Stimulated activated CD4-positive, alpha-beta T cell treated with anti-CD3 and anti-CD28 coated beads, Interleukin-1b, Interleukin-23, amount 100 ng/mL, for 24 hours (primary cell): ENCODE measurements at places on chromosomes 6 and 20.

DNA sequence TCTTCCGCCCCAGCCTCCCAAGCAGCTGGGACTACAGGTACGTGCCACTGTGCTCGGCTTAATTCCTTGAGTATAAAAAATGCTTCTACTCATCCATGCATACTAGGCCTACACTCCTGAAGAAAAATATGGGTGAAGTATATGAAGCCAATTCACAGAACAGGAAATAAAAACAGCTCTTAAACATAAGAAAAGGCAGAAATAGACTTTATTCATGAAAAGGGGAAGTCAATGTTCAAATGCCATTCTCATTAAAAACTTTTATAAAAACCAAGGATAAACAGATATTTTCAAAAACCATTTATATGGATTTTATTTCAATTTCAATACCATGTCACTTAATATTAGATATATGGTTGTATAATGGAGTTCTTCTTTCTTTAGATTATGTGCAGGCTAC, 18.3 kb downstream of the SERPINB9 start:
- DNase-seq, result no peak

GRCh38 chr6:144019929-144020328, 11.9 kb upstream of the PLAGL1 start:
- DNase-seq, result no peak

DNA sequence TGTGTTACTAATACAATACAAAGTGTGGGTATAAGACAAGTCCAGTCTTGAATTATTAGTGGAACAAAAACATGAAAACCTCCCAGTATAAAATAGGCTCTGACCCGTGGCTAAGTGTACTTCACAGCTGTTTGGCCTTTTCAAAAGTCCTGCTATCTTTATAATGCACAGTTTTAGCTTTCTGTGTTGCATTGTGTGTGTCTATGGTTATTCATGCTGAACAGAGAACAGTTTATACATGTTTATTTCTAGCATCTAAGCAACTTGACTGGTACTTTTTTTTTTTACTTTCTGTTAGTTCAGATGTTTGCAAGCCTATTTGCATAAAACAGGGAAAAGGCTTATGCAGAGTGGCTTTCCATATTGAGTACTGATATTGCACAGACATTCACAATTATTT, 119.2 kb upstream of the CCN2 start:
- no peak for DNase-seq

DNA sequence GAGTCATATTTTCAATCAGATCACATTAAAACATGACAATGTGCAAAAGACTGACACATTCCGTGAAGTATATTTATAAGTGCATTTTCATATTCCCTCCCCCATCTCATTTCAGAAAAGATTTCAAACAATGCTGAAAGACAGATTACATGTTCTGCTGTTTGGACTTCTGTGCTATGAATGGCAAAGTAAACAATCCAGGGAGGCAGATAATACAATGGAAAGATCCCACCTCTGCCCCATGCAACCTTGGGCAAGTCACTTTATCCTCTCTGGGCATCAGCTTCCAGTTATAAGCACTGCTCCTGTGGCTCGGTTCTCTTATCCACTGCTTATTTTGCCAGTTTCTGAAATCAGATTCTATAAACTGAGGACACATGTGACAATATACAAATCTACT, 110.2 kb downstream of the RCAN2 start:
- DNase-seq, result no peak

- no peak for DNase-seq
Measured at GRCh38 chr20:4476903-4477500, 244.7 kb upstream of the PRND start.

DNA sequence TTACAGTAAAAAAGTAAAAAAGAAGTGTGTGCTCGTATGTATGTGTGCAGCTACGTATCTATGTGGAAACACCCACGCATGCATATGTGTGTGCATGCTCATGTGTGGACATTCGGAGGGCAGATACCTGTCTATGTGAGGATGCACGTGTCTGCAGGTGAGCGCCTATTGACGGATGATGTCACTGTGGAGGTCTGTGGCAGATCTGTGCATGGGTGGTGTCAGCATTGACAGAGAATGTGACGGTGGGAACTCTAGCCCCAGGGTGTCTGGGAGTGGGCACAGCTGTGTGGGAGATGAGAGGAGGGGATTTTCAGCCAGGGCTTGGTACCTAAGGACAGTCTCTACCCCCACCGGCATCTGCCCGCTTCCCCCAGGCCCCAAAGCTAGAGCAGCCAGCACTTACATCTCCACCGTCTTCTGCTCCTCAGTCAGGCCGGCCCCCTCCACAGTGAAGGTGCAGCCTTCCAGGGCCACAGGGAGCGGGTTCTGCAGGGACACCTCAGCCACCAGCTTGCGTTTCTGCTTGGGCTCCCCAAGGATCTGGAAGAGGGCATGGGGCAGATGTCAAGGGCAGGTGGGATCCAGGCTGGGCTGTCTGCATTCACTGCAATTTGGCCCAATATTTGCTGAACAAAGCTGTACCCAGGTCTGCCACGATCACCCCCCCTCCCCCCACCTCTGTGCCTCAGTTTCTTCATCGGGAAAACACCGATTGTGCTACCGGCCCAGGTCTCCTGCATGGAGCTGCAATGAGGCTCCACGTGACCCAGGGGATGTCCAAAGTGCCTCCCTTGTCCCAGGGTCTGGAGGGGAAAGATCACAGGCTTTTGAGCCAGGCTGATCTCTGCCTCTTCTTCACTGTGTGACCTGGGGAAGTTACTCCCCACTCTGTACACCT, 34.1 kb downstream of the TGM2 start:
- no peak for DNase-seq

- no peak for DNase-seq
Measured at GRCh38 chr6:125668071-125668470, 81.4 kb upstream of the HEY2 start.

GRCh38 chr6:26121141-26122004, 34.1 kb downstream of the HFE start:
- no peak for DNase-seq

DNA sequence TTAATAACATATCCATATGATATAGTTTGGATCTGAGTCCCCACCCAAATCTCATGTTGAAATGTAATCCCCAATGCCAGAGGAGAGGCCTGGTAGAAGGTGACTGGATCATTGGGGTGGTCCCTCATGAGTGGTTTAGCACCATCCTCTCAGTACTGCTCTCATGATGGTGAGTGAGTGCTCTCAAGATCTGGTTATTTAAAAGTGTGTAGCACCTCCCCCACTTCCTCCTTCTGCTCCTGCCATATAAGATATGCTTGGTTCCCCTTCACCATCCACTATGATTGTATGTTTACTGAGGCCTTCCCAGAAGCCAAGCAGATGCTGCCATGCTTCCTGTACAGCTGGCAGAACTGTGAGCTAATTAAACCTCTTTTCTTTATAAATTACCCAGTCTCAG, 22.9 kb downstream of the IRF4 start:
- DNase-seq, result no peak

- DNase-seq, result no peak
Measured at GRCh38 chr6:57303931-57304681, 13.3 kb upstream of the PRIM2 start.

DNA sequence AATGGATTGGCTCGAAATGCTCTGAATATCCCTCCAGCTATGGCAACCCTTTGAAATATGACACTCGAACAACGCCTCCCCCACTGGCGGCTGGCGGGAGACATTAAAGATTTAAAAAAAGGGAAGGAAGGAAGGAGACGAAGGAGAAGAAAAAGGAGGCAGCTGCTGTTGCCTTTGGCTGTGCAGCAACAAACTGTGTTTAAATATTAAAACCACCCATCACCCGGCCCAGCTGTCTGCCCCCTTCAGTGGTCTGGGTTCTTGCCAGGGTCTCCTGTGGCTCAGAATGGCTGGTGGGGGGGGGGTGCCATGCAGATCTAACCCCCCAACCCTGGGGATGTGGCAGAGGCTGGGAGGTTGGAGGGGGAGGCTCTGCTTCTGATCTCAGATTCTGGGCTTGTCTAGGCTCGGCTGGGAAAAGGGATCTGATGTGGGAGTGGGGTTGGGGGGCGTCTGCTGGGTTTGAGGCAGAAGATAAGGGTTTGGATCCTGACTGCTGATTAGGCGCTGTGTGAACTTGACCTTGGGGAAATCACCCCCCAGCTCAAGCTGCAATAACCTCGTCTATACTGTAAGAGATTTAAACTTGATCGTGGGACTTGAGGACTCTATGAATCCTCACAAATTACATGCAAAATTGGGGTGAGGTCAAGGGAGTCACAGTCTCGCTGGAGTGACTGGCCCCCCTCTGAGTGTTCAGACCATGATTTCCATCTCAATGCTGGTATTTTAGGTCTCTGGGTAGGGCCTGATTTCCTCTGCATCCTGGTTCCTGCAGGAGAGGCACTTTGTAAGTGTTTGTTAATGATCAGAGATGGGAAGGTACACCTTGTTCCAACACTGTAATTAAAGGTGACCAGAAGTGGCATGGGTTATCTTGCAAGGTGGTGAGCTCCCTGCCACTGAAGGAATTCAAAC, 40.3 kb upstream of the BLCAP start:
- DNase-seq, result no peak

DNA sequence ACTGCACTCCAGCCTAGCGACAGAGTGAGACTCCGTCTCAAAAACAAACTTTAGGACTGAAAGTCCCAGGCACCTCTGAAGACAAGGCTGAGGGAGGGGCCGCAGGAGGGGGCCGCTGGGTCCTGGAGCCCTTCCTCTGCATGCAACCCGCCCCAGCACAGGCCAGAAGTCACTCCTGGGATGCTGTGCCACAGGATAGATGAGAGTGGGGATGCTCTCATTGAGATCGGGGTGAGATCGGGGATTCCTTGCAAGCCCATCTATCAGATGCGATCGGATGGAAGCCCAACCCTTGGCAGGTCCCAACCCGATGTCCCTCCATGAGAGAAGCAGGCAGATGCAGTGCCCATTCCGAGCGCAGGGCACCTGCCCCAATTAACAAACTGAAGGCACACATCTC, 66.5 kb downstream of the WDR27 start:
- no peak for DNase-seq

DNA sequence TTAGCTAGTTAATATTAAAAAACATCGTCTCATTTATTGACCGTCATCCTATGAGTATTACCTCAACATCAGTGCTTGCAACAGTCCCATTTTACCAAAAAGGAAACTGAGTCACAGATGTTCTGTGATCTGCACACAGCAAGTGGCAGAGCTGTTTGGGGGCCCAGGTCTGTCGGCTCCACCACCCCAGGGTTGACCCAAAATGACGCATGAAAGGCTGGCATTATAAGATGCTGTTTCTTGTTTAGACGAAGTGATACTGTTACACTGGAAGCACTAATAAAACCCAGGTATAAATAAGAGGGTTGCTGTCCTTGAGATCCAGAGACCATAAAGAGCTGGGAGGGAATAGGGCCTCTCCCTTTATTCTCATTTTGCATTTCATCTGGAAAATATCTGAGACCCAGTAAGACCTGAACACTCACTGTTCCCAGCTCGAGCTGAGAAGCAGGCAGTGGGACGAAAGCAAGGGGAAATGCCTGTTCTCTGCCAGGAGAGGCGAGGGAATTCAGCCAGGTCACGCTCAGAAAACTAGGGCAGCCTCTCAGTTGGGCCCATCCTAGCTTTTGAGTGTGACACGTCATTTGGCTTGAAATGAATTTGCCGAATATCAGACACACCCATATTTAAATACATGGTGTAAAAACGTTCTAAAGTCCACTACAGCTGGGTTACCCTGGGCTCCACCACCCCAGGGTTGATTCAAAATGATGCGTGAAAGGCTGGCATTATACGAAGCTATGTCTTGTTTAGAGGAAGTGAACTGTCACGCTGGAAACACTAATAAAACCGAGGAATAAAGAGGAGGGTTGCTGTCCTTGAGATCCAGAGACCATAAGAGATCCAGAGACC, 1.4 kb upstream of the MICAL1 start:
- DNase-seq, result no peak

DNA sequence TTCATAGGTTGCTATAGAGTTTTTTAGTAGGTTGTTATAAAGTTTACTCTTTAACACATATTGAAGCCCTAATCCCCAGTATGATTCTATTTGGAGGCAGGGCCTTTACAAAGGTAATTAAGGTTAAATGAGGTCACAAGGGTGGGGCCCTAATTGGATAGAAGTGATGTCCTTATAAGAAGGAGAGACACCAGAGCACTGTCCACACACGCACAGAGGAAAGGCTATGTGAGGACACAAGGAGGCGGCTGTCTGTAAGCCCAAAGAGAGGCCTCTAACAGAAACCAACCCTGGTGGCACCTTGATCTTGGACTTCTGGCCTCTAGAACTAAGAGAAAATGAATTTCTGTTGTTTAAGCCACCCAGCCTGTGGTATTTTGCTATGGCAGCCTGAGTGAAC, 98.5 kb downstream of the GJA10 start:
- DNase-seq, result no peak

- no peak for DNase-seq
Measured at GRCh38 chr6:5553767-5554166, 292.5 kb downstream of the FARS2 start.

GRCh38 chr6:72348926-72349325, 272.9 kb upstream of the KCNQ5 start:
- DNase-seq, result no peak

DNA sequence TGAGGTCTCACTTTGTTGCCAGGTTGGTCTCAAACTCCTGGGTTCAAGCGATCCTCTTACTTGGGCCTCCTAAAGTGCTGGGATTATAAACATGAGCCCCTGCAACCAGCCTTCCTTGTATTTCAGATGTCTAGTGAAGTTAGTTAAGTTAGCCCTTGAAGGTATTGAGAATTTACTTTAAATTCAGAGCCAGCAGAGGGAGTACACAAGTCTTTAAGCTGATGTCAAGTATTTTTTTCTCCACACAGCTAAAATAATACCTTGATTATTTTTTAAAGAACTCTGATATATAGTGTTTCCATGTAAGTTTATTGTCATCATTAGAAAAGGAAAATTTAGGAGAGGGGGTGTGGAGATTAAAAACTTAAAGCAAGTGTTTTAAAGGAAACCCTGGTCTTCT, 9.8 kb downstream of the FOXO3 start:
- DNase-seq, result no peak

- DNase-seq, result no peak
Measured at GRCh38 chr20:62321521-62321948, 18.7 kb downstream of the ADRM1 start.

DNA sequence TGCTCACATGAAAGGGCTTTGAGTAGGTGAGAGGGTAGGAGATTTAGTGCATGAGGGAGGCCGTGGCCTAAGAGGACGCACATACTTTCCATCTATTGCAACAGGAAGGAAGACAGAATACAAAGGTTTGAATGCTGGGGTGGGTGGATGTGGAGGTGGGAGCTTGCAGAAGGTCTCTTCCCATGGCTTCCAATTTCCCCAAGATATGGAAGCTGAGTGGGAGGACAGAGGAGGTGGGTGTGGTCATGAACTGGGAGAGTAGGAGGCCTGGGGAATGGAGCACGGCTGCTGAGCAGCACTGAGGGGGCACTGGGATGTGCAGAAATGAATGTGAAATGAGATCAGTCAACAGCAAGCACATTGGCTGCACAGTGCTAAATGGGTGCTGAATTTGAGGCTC, 70.3 kb downstream of the SCML4 start:
- no peak for DNase-seq

DNA sequence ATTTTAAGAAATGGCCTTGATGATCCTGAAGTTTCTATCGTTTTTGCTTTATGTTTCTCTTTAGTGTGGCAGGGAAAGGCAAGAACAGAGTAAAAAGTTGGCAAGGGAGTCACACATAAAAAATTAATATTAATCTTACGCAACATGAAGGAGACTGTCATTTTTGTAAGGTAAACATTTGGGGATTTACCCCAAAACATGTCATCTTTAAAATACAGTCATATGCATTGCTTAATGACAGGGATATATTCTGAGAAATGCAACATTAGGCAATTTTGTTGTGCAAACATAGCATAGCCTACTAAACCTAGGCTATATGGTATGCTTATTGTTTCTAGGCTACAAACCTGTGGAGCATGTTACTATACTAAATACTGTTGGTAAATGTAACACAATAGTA, 5.4 kb downstream of the RBL1 start:
- DNase-seq, result no peak

GRCh38 chr20:19855416-19855815, 97.4 kb downstream of the RIN2 start:
- no peak for DNase-seq
